ENCODE measurements at places on chromosomes 6 and 20.
A peak's percentile ranks its signal among the peaks of the same experiment; 100 is the strongest.

GRCh38 chr6:90729057-90729456 lies 142.2 kb upstream of the MAP3K7 start:
- DNase-seq: no peak

DNA sequence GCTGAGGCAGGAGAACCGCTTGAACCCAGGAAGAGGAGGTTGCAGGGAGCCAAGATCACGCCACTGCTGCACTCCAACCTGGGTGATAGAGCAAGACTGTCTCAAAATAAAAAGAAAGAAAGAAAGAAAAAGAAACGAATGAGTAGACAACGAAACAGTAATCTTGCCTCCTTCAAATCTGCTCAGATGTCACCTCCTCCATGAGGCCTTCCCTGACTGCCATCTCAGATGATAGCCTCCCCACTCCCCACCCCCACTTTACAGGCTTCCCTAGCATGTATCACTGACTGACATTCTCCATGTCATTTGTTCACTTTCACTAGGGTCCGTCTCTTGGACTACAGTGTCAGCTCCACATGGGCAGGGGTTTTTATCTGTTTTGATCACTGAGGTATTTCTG lies 36.4 kb downstream of the C20orf203 start:
- no peak for DNase-seq

DNA sequence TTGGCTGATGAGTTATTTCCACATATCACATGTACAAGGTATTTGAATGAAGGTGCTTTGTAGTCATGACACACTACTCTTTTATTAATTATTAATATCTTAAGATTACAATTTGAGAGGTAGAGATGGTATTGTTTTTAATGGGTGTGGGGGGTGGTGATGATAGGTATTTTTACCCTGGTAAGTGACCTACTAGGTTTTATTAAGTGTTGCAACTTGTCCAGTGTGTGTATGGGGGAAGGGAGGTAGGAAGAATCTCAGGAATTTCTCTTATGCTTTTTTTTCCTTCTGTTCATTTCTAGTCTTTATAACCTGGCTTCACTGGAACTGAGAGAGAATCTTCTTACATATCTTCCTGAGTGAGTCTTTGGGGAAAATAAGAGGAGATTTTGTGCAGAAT lies 101.4 kb downstream of the LRRC1 start:
- DNase-seq: no peak

- DNase-seq: no peak
Measured at GRCh38 chr6:150207931-150208570, 65.2 kb downstream of the PPP1R14C start.

DNA sequence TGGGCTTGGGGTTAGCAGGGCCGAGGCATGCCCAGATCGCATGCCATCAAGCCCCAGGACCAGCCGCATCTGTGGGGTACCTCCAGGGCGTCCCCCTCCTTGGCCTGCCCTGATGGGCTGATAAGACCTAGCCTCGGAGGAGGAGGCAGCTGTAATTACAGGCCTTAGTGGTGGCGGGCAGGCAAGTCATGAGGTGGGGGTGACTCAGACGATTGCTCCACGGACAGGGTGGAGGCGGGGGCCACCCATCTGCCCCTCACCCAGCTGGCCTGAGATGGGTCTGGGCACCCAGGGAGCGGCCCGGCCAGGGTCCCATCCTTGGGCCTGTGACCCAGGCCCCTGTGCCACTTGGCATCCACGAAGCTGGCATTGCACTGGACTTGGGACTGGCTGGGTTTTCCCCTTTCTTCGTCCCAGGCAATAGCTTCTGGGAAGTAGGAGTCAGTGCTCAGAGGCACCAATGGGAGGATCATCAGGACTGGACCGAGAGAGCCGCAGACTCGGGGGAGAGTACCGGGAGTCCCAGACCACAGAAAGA lies 57.5 kb downstream of the CEBPB start:
- no peak for DNase-seq

- DNase-seq: no peak
Measured at GRCh38 chr6:119267126-119267905, 82.2 kb downstream of the MAN1A1 start.

GRCh38 chr6:1624058-1624850 lies 14.5 kb downstream of the FOXC1 start:
- no peak for DNase-seq

DNA sequence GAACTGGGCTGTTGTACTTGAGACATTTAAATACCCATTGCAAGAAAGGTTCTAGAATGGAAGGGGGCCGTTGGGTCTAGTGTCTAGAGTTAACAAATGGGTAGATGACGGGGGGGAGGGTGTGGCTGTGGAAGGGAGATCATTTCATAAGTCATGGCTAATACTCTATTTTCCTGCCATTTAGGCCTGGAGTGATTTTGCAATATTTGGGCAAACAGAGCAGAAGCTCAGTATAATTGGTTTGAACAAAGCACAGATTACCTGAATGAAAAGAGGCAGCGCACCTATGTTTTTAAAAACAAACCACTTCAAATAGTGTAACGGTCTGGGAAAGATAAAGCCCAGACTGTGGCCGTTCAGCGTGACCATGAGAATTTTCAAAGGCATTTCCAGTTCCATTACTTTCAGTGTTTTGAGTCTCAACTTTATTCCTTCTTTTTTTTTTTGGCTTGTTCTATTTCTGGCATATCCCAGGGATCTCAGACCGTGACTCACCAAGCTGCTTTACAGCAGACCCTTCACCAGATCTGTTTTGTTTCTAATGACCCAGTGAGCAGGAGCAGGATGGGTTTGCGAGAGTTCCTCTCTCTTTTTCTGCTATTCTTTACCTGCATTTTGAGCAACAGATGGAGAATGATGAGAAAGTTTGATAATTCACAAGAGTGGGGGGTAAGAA lies 73.7 kb downstream of the LYRM2 start:
- no peak for DNase-seq

- DNase-seq: no peak
Measured at GRCh38 chr6:87244380-87244779, 78.0 kb upstream of the SMIM8 start.

- no peak for DNase-seq
Measured at GRCh38 chr20:56554869-56555268, 21.8 kb downstream of the FAM209B start.

DNA sequence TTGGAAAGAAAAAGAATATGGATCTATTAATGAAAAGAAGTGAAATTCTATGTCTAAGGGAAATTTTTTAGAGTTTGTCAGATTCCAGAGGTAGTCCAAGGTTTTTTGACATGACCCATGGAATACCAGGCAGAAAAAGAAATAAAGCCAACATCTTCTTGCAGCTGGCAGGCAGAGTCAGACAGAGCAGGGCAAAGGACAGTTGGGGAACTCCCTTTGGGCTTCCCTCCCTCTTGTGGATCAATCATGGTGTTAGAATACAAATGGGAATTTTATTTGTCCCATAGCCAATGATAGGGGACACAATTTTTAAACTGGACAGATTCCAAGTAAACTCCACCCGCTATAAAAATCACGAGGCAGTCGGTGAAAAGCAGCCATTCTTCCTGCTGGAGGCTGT lies 92.1 kb upstream of the TAB2 start:
- DNase-seq: no peak

GRCh38 chr20:39431091-39431880 lies 469.1 kb downstream of the DHX35 start:
- no peak for DNase-seq

DNA sequence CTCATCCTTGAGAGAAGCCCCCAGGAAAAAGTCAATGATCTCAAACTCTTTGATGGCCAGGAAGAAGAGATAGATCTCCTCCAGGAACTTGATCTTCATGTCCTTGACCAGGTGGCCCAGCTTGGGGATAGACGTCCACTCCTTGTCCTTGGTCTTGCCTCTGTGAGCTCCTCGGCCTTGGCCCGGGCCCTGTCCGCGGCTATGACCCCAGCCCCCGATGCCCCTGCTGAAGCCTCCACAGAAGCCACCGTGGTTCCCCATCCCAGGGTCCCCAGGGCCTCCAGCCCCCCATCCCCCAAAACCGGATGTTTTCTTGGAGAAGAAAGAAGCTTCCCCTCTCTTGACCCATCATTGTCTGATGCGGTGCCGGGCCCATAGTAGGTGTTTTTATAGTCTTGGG lies 195.1 kb downstream of the ZMYND8 start:
- no peak for DNase-seq

- DNase-seq: no peak
Measured at GRCh38 chr6:73644030-73644429, 9.8 kb downstream of the SLC17A5 start.

- no peak for DNase-seq
Measured at GRCh38 chr6:6751619-6752023, 163.1 kb downstream of the LY86 start.

DNA sequence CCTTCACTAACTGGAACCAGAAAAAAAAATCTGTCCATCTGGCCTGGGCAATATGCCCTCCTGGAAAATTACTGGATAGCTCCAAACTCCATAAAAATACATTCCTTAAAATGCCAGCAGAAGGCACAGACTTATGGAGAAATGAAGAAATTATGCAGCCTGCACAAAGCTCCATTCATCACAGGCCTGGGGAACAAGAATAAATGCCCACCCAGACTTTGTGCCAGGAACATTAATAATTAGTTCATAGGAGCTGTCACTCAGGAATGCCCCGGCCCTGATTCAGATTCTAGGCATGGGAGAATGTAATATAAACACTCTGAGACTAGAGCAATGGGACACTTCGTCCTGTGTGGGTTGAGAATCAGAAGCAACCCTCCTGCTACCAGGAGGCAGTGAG lies 199.3 kb downstream of the OTOR start:
- no peak for DNase-seq

DNA sequence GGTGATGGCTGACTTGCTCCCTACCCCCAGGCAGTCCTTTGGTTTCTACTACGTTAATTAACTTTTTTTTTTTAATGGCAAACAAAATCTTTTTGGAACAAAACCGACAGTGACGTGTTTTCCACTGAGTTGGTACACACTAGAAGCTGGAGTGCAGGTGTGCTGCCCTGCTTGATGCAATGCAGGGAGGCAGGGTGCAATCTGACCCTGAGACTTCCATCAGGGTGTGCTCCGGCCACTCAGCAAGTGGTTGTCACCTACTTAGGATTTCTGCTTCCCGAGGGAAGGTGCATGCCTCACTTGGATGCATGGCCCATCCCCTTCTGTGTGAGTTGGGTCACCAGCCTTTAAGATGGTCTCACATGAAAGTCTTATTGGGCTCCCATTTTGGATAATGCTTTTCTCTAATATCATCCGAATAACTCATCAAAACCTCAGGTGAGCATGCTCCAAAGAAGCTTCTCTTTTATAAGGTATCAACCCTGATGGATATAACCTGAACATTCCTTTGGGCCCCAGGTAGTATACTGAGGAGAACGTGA lies 14.0 kb downstream of the RREB1 start:
- no peak for DNase-seq

DNA sequence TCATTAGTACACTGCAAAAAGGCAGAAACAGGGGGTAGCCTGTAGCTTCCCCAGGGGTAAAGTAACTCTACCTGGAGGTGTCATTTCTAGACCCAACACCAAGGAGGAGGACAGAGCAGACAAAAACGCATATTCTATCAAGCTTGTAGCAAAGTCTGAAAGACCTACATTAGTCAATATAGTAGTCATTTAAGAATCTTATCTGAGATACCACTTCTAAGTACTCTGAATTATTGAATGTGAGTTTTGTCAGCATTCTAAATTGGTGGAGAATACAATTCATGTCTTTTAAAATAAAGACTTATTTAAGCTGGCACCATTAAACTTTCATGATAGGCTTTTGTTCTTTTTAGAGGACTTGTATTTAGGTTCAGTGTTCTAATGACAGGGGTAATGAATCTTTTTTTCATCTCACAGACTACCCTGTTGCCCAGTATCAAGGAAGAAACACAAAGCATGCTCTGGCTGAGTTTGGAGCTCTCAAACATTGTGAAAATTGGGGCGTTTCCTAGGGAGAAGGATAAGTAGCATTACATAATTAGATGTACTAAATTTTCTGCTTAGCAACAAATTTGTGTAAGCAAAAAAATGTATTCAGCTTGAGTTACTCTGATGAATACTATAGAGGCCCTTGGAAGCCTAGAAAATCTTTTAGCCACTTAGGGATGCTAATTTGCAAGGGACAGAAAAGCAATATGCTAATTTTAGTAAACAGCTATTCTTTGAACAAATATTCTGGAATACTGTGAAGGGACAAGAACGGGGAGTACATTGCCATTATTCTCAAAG lies 255.4 kb upstream of the HSF2 start:
- no peak for DNase-seq

GRCh38 chr20:45152405-45152804 lies 22.3 kb upstream of the PI3 start:
- no peak for DNase-seq

GRCh38 chr6:69489970-69490369 lies 306.8 kb downstream of the LMBRD1 start:
- DNase-seq: no peak

DNA sequence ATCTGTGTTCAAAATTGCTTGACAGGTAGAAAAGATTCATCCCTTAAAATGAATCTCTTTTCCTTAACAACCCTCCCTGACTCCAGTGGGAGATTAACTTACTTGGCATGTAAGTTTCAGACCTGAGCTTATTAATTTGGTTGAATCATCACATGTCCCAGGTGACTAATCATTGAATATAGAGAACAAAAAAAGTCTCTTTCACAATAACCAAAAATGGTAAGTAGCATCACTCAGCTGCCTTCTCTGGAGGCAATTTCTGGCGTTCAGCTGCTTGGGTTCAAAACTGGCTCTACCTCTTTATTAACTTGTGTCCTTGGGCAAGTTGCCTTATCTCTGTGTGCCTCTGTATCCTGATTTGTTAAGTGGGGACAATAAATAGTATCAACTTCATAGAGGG lies 2.9 kb downstream of the C6orf141 start:
- DNase-seq: no peak

GRCh38 chr20:58669287-58670006 lies 18.4 kb downstream of the STX16 start:
- no peak for DNase-seq

DNA sequence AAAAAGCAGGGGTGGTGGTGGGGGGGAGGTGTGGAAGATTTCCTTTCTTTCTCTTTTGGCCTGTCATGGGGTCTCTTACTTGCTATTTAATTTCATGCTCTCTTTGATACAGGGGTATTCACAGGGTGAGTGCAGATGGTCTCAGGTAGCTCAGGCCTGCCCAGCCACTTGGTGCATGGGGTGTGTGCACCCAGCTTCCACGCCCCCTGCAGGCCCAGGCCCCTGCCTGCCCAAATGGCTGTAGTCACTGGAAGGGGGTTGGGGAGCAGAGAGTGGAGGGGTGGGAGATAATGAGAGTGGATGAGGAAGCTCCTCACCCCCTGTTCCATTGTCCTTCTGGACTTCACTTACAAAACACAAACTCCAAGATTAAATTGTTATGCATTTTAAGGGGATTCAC lies 133.6 kb upstream of the SGK1 start:
- DNase-seq: no peak

GRCh38 chr6:52574709-52575501 lies 2.0 kb downstream of the TRAM2 start:
- peak; percentile 47 for DNase-seq

GRCh38 chr6:15870333-15871043 lies 207.7 kb upstream of the DTNBP1 start:
- no peak for DNase-seq

- DNase-seq: peak; percentile 60
Measured at GRCh38 chr20:10427060-10427692, 6.8 kb downstream of the MKKS start.

- no peak for DNase-seq
Measured at GRCh38 chr20:49476016-49476355, 6.5 kb downstream of the KCNB1 start.

Measured in hematopoietic multipotent progenitor cell treated with erythropoietin and hydrocortisone succinate and interleukin-3 and kit ligand, for 17 days (in vitro differentiated cells).